Activated gamma-delta T cell treated with anti-CD3 and anti-CD28 coated beads, Interleukin-2, amount 50 U/mL, for 16 hours (primary cell): ENCODE measurements at places on chromosomes 5 and 9.

DNA sequence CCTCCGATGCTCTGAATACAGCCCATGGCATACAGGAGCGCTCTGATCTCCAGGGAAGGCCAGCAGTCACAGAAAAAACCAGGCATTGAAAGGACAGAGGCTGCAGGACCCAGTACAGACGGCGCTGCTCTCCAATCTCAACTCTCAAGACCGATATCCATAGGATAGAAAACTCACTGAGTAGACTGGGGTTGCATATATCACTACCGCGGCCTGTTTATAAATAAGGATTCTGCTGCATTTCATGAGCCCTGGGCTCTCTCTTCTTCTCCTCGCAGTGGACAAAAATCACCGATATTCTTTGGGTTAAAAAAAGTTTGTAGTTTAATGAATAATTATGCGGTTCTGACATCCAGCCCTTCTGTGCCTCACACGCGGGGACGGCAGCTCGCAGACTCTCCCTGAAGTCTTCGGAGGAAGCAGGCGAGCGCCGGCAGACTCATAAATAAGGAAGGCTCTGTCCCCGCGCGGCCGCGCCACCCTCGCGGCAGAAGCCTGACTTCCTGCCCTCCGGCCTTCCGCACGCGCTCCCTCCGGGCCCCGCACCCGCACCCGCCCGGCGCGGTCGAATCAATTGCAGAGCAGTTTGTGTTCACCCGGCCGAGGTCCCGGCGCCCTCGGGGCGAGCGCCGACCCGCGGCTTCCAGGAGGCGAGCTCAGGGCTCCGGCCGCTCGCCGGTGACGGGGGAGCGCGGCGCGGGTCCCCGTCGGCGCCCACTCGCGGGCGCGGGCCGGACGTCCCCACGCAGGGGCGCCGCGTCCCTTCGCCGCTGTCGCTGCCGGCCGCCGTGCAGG lies at the start of gene FAM78A:
Gene FAM78A, minus strand, starts transcription at position 417 of the 795 bp plus-strand sequence. Its CDS starts 331 bp downstream, at position 86.
- DNase-seq: no peak

DNA sequence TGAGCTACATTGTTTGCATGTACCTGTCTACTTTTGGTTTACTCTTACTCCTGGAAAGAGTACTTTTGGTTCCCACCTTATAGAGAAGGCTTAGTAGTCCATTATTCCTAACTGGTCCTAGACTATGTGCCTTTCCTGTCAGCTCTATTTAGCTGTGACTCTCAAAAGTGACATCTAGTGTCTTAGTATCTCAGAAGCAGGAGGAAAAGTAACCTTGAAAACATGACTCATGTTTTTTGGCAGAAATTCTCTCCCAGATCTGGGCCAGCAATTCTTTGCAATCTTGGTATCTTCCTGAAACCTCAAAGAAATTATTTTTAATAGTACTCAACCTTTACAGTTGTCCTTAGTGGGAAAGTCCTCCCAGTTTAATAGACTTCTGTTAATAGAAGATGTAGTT lies 691.7 kb upstream of the SEMA6A start:
- DNase-seq: no peak

- DNase-seq: no peak
Observed at GRCh38 chr5:61263072-61263471, 69.0 kb upstream of the ZSWIM6 start.

- no peak for DNase-seq
Observed at GRCh38 chr5:126848253-126848652, 71.3 kb downstream of the LMNB1 start.
